Activated CD4-positive, CD25-positive, alpha-beta regulatory T cell treated with anti-CD3 and anti-CD28 coated beads, Interleukin-2, amount 50 U/mL, for 16 hours (primary cell): ENCODE measurements at places on chromosomes 2 and 18.

- DNase-seq, result no peak
Observed at GRCh38 chr18:58484989-58485981, 143.6 kb downstream of the ALPK2 start.

- no peak for DNase-seq
Observed at GRCh38 chr18:33594799-33595198, 16.8 kb downstream of the ASXL3 start.

- no peak for DNase-seq
Observed at GRCh38 chr2:65576861-65577601, 144.6 kb upstream of the SPRED2 start.

DNA sequence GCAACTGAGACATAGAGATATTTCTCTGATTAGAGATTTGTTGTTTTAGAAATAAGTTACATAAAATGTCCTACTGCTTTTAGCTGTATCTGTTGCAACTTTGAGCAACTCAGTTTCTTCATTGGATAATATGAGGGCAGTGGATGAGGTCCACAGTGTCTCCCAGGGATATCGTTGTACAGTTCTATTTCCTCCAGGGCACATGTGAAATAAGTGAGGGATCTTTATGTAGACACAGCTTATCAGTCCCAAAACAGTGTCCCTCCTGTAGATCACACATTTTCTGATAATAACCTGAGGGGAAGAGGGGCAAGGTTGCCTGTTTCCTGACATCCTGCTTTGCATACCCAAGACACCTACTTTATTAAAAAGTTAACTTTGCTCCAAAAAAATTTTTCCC, 1231.2 kb upstream of the ZEB2 start:
- no peak for DNase-seq

DNA sequence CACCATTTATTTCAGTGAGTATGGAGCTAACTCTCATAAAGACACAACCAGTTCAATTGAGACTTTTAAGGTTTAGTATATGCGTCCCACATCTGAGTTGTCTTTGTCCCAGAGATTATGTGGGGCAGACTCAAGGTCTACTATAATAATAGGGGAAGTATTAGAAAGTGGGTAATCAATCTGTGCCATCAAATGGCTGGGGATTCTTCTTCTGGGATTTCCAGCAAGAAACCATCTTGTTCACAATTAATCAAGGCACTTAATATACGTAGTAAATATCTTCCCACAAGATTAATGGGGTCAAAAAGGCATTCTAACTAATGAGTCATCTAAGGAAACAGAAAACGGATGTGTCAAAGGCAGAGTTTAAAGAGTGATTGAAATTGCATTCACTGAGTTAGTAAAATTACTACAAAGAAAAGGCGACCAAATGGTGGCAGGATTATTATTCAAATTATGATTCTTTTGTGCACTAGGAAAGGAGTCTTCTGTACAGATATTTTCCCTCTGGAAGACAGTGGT, 179.8 kb upstream of the REG3G start:
- no peak for DNase-seq

DNA sequence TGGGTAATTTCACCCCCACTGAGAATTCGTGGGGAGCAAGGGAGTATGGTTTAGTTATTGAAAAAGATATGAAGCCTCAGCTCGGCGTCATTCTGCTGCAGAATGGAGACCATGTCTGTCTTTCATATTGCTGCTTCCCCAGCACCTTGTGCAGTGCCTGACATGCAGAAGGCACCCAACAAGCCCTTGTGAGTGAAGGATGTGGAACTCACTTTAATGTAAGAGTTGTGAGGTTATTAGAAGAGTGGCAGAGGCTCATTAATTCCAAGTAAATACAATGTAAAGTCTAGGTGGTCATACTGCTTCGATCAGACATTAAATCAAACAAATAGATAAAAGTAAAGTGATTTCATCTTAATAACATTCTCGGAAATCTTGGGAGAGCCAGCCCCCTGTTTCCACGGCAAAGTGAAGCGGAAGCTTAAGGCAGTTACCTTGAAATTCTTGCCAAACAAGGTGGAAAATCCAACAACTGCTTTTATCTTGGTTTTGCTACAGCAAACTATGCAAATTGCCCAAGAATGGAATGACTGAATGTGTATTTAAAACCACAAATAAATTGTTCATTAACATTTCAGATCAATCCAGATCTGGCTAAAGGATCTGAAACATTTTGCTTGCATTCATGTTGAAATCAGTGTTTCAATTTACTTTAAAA, 9.6 kb downstream of the CFAP221 start:
- no peak for DNase-seq

GRCh38 chr18:78871618-78872017, 108.0 kb upstream of the SALL3 start:
- no peak for DNase-seq

DNA sequence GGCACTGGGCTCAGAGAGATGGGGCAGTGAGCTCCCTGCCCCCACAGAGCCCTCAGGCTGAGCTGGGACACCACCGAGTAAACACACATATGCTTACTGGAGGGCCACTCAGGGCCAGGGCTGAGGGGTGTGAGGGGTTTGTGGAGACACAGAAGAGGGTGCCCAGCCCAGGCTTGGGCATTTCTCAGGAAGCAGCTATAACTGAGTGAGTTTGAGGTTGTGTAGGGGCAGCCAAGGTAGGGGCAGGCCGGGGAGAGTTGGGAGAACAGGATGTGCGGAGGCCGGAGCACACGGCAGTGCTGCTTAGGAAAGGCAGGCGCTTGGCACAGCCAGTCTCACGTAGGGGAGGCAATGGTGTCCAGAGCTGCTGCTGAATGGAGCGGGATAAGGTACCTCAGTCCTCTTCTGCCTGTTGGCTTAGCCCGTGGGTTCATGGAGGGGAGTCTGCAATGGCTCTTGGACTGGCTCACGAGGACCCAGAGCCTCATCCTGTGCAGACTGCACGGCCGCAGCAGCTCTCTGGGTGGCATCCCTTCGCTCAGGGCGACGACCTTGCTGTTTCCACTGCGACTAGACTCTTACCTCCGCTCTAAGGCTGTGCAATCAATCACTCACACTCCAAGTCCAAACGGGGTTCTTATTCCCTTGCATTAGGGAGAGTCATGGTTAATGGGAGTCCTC, 466.1 kb upstream of the HS6ST1 start:
- no peak for DNase-seq

DNA sequence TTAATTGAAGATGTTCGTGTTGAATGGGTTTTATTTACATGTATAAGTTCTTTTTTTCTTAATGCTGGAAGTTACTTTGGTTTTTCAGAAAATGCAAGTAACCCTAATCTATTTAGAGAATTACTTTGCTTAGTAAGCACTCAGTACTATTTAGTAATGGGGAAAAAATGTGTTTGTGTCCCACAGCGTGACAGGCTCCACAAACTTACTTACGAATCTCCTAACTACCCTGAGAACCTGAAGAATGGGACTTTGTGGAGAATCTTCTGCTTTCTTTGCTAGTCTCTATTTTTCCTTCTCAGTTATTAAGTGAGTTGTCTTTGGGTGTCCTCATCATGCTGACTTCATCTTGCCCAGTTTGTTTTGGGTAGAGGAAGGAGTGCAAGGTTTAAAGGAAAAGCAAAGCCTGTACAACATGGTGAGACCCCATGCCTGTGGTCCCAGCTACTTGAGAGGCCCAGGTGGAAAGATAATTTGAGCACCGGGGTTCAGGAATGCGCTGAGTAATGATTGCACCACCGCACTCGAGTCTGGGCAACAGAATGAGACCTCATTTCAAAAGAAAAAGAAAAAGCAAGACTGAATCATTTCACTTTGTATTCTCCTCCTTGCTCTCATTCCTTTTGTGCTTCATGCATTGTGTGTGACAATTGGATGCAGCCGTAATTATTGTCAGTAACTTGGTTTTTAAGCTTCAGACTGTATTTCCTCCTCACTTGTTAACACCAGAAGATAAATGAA, 10.2 kb downstream of the NEDD4L start:
- no peak for DNase-seq

DNA sequence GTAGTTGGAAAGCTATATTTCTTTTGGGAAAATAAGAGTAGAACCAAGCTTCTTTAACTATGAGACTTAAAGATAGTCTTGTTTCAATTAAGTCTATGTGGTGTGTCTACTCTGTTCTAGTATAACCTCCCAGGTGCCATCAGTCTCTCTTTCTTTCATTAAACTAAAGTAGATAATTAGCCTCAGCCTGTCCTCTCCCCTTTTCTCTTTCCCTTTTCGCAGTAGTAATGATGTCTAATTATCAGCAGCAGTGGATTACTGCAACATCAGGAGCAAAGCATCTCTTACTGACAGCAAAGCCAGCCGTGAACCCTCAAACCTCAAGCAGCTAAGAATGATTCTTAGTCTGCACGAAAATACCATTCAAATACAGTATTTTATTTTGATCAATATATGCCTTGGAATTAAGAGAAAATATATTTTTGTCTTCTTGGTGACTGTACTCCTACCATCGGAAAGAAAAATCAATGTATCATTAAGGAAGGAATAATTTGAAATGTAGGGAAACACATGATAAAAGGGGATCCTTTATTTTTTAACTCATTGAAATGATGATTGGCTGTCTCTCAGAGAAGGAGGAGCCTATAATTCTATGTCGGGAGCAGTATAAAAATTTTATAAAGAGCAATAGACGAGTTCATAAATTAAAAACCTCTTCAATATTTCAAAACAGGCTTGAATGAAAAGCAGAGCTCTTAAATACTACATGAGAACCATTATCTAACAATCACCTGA, 4.5 kb downstream of the NOL4 start:
- no peak for DNase-seq

DNA sequence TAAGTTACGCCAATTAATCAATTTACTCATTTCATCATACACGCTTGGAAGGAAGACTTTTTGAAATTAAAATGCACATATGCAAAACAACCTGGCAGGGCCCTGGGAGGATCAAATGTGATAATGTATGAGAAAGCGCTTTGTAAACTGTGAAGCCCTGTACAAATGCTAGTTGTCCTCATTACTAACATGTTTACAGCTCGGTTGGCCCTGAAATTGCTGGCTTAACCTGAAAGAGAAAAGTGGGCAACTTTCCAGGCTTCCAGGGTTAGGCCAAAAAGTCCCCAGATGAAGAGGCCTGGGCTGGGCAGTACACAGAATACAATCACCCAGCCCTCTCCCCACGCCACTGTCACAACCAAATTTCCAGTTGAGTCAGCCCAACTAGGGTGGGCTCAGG, 60.2 kb downstream of the DNMT3A start:
- no peak for DNase-seq

DNA sequence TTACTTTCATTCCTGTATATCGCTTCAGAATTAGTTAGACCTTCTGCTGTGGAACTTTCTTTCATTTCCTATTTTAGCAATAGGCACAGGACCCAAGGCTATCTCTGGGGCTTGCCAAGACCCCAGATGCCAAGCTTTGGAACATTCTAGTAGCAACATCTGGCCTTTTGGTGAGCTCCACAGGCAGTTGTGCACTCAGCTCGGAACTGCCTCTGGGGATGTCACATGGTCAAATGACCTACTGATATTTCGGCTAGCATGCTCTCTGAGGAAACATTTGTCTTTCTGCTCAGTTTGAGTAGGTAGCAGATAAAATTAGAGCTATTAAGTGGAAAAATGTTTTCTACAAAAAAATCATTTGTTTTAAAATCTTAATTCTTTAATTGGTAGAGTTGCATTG, 76.6 kb upstream of the ITGA4 start:
- DNase-seq, result no peak

- DNase-seq, result no peak
Observed at GRCh38 chr2:34365932-34366331, 766.8 kb upstream of the FAM98A start.

DNA sequence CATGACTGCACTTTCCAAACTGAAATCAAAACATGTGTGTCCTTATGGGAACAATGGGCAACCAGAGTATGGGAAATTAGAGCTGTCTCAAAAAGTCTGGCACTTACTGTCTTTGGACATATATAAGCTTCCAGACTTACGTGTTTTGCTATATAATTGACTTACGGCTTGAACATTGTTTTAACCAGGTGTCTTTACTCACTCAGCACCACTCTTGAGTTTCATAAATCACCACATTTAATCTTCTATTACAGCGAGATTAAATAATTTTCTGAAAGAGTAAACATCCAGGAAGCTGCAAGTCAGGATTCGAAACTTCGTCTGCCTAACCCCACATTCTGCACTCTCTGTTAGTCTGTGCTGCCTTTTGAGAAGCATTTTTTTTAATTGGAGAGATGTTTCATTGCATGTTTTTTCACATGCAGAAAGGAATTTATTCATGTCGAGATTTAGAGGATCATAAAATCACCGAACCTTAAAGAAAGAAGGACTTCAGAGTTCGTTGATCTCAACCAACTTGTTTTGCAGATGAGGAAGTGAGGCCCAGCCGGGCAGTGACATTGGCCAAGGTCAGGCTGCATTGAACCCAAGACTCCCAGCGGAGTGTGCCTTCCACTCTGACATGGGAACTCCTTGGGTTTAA, 137.3 kb downstream of the SETBP1 start:
- DNase-seq, result no peak

- DNase-seq, result no peak
Observed at GRCh38 chr2:186523791-186524190, 37.7 kb downstream of the ZC3H15 start.

- no peak for DNase-seq
Observed at GRCh38 chr18:66616523-66616983, 12.7 kb upstream of the CDH19 start.

GRCh38 chr2:233867993-233868532, at the start of gene MSL3B:
Gene MSL3B (minus strand): TSS chr2:233868386.
- peak; percentile 28 for DNase-seq

- no peak for DNase-seq
Observed at GRCh38 chr2:60324536-60324935, 228.9 kb downstream of the BCL11A start.

GRCh38 chr2:230898016-230898712, 26.9 kb downstream of the GPR55 start:
- DNase-seq, result no peak

DNA sequence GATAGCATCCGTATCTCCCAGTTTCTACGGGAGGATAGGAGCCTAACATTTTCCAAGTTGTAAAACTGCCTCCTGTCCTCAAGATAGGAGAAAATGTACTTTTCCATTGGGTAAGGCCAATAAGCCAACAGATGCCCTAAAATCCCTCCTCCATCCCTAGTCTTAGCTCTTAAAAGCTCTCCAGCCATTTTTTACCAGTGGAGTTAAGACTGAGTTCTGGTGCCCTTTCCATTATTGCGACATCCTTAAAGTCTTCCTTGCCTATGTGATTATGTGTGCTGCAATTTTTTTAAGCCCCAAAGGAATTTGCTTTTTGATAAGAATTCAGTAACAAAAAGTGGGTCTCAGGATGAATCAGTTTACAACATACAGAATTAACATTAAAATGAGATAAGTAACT, 33.0 kb downstream of the LINC00305 start:
- DNase-seq, result no peak

GRCh38 chr2:74347742-74348141, 4.5 kb upstream of the SLC4A5 start:
- DNase-seq, result no peak
